ENCODE measurements at places on chromosomes 13 and 19.

- DNase-seq: no peak
Measured at GRCh38 chr19:44905437-44906160, at the start of gene APOE. APOE (plus strand) TSS chr19:44905796; CDS start chr19:44906625, 829 bp downstream.

- DNase-seq: no peak
Measured at GRCh38 chr19:7863157-7863970, 10.8 kb downstream of the PRR36 start.

GRCh38 chr19:37413313-37414084 lies 42.6 kb downstream of the ZNF527 start:
- no peak for DNase-seq

- DNase-seq: no peak
Measured at GRCh38 chr13:73924607-73925006, 209.6 kb downstream of the KLF12 start.

DNA sequence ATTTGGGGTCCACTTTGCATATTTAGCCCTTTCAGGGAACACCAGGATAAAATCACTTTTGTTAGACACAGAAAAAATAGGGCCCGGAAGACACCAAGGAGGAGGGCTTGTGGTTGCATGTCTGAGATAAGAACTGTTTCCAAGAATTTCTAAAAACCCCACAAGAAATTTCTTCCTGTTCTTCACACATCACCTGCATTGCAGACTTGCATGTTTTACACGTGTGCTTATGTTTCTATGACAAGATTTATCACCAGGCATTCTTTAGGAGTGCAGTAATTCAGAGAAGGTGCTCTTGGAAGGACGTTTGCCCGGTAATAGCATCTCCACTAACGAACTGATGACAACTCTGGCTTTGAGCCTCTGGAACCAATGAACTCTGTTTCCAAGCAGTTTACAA lies 7.1 kb upstream of the ACTL9 start:
- DNase-seq: no peak
